ENCODE measurements at places on chromosomes 4 and X. TPM values are rescaled to one million over a fixed set of nuclear protein-coding genes. Genes with fewer than 3 reads are reported as not detected.

The NUP54 gene
- total RNA-seq, result 28.5 TPM

The MAGED4B gene
- total RNA-seq, result 75.3 TPM

The GABRB1 gene
- total RNA-seq, result 0.47 TPM

The PRMT9 gene
- 15.9 TPM for total RNA-seq

The ZNF157 gene
- total RNA-seq, result not detected

The DMP1 gene
- not detected for total RNA-seq

- peak; percentile 29 for DNase-seq
These were observed 23.2 kb downstream of the PRPS2 start for GRCh38 chrX:12814420-12814819.

- no peak for DNase-seq
These were observed 41.6 kb downstream of the EVC start for GRCh38 chr4:5752376-5753184.

DNA sequence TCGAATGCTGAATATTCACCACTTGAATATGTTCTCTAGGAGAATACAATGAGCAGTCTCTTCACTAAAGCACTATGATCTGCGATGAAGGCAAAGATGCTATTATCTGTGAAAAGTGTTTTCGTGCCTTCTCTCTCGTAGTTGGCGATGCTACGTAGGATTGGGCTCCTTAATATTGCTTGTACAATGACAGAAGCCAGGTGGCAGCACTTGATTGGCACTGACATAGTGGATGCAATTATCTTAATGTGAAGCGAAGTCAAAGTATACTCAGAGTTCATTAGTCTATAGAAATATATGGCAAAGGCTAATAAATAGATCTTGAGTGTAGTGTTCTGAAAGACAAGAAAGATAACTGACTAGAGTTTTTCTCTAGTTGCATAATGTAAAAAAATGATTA, 1135.7 kb upstream of the AGA start:
- no peak for DNase-seq

DNA sequence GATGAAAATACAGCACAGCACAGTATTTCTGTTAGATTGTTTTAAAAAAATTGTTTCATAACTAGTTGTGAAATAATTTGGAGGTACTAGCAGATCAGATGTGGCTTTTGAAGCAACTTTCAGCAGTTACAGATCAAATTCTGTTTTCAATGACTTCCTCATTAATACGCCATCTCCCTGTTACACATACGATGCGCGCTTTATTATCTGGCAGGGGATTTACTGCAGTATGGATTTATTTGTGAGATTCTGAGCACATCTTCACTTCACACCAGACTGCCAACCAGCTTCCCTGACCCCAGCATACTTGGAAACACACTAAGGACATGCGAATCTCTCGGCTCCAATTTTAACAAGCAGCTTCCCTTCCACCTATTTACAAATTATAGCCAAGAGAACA, 235.5 kb upstream of the DIAPH2 start:
- DNase-seq, result no peak

DNA sequence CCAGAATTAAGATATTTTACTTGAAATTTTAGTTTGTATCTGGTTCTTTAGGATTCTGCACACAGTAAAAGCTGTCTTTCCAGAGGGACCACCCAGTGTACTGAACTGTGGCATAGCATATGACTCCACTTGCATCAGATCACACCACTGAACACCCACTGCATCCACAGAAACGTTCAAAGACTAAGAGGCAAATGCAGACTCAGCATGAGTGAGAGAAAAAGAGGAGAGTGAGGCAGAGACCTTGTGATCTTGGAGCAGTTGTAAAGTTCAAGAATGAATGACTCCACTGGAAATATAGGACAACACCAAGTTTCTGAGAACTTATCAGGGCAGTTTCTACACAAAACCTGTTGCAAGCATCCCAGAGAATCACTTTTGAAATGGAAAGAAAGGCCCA, 20.8 kb downstream of the PRDM5 start:
- DNase-seq, result no peak

- no peak for DNase-seq
These were observed 325.4 kb upstream of the GALNT7 start for GRCh38 chr4:172843192-172843591.

DNA sequence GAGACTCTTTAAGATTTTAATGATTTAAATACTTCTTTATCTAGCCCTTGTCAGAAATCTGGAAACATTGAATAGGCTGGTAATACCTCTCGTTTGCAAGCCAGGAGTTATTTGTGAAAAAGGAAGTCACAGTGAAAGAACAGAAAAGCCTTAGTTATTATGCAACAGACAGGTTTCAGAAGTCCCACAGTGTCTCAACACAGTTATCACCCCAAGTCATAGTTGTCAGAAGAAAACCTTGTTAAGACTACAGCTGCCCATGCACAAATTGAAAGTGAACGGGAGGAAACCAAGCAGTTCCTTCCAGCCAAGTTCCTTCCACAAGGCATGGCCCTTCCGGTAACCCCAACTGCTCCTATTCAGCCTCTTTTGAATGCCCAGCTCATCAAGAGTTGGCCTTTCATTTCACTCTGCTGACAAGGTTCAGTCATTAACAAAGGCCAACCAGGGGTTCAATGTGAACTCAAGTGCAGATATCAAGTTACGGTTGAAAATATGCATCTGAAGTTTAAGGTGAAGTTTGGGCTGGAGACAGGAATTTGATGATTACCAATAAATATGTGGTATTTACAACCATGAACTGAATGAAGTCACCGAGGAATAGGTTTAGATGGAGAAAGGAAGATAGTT, 15.6 kb downstream of the ALPK1 start:
- DNase-seq, result no peak

DNA sequence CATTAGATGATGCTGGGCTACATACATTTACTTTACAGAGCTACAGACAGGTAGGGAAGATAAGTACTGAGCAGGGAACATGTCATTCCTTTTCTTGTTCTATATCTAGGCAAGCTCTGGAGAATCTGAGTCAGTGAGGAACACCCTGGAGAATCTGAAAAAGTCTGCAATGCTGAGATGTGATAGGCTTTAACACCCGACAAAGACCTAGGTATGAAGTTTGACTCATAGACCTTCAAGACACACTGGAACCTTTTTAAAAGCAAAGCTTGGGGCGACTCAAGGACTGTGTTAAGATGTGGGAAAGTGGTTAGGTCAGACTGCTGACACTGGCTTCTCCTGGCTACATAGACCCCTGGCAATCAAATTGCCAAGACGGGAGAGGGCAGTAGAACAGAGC, 42.8 kb downstream of the OSTC start:
- DNase-seq, result no peak

GRCh38 chrX:71057848-71058530, 10.1 kb downstream of the SNX12 start:
- no peak for DNase-seq

- no peak for DNase-seq
These were observed 30.4 kb upstream of the NMU start for GRCh38 chr4:55666535-55666934.

DNA sequence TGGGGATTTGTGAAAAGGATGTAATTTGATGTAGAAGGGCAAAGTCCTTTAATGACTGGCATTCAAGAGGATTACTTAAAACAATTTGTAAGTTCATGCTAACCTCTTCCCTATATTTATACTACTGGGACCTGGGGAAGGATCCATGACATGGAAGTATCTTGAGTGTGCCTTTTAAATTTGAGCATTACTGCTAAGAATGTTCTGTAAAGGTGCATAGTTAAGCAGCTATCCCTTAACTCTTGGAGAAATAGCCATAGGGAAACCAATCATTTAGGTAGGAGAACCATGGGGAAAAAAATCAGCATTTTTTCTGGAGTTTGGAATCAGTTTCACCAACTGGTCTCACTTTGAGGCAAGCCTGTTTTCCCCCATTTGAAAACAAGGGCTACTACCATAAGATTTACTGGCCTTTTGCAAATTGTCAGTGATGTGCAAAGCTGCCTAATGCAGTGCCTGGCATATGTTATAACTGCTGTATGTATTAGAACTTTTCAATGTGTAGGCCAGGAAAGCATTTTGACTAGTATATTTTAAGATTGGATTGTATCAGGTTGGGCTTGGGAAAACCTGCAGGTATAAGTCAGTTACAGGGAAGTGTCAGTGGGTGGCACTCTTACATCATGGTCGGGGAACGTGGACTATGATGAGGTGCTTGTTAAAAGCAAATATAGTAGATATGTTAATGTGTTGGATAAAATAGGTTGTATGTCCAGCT, 72.1 kb downstream of the PRSS12 start:
- peak; percentile 61 for DNase-seq

DNA sequence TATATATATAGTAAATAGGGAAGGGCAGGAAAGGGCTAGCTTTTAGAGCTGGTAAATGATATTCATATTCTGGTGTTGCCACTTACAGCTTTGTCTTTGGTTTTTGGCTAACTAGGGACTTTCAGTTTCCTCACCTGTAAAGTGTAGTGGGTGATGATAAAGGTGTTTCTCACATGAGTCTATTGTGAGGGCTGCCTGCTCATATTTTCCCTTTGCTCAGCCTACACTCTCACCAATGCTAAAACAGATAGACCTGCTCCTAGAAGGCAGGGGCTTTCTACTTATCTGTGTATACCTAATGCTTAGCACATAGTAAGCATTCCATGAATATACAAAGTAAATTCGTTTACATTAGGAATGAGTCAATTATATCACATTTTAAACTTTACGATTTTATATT, 137.2 kb upstream of the HS3ST1 start:
- DNase-seq, result no peak

DNA sequence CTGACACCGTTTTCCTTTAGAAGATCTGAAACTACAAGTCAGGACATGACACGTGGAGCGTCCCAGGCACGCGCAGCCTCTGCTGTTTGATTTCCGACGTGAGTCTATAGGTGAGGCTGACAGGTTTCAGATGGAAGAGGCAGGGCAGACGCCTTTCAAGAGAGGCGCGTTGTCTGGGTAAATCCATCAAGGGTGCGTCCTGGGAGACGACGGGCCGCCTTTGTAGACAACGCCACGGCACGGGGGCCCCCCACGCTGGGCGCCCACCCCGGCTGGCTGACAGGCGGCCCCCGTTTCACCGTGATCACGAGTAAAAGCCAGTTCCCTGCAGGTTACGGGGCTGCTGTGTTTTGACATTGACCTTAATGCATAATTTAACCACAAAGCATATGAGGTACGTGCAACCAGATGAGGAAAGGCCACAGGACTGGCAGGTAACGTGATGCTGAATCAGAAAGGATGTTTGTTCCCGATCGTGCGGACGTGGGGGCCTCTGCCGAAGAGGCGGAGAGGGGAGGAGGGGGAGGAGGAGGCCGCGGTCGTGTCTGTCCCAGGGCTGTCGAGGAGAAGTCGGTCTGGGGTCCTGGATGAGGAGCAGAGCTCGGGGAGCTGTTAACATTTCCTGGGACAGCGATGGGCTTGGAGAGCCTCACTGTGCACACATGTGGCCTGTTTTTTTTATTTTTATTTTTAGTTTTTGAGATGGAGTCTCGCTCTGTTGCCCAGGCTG, 51.1 kb upstream of the PPP2R3B start:
- no peak for DNase-seq

- DNase-seq, result no peak
These were observed 2.6 kb upstream of the SMARCA1 start for GRCh38 chrX:129525896-129526295.

DNA sequence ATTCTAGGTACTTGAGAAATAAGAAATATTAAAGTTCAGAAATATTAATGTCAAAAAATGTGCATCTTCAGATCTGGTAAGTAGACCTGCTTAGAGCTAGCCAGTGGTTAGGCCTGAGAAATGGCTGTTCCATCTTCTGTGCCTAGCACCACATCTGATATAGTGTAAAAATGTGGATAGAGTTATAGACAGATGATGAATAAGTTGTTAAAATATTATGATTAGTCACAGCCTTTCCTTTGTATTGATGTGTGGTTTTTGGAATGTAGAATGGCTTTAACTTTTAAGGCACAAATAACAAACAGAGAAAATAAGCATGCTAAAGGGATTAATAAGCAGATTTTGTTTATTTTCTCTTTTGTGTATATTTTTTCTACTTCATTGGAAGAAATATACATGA, 133.5 kb upstream of the NUDT6 start:
- DNase-seq, result no peak

GRCh38 chrX:44899946-44900345, 27.0 kb downstream of the KDM6A start:
- no peak for DNase-seq

- DNase-seq, result peak; percentile 34
These were observed 44.1 kb upstream of the SH3RF1 start for GRCh38 chr4:169314906-169315305.

- DNase-seq, result no peak
These were observed 78.3 kb downstream of the CT47B1 start for GRCh38 chrX:120797188-120797851.

- DNase-seq, result no peak
These were observed at the start of gene LEF1 for GRCh38 chr4:108168671-108169523. Gene LEF1, minus strand, starts transcription at chr4:108168932. Its CDS starts 1,165 bp downstream, at chr4:108167767.

Measured in glomerular endothelial cell (primary cell).